ENCODE measurements at places on chromosomes 12 and 14. TPM values are rescaled to one million over a fixed set of nuclear protein-coding genes. Genes with fewer than 3 reads are reported as not detected.

The FBRSL1 gene
- 35.4 TPM for polyA plus RNA-seq

The KRT75 gene
- polyA plus RNA-seq = not detected

The KLRD1 gene
- 0.25 TPM for polyA plus RNA-seq

The ADAMTS20 gene
- polyA plus RNA-seq = not detected

The AQP2 gene
- not detected for polyA plus RNA-seq

The GPR162 gene
- polyA plus RNA-seq = 4.4 TPM

DNA sequence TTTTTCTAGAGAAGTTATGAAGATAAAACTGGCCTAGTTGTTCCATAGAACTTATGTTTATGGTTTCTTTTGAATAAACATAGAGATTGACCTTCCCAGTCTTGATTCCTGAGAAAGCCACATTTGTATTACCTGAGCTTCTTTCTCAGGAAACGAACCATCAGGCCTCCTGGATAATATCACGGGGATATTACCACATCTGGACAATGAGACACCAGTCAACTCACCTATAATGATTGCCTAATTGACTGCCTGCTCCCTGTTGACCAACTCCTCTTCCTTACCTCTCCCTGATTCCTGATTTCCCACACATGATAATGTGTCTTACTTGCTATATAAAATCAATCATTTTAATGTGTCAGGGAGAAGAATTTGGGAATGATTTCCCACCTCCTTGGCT lies 822.7 kb downstream of the LRFN5 start:
- no peak for DNase-seq

DNA sequence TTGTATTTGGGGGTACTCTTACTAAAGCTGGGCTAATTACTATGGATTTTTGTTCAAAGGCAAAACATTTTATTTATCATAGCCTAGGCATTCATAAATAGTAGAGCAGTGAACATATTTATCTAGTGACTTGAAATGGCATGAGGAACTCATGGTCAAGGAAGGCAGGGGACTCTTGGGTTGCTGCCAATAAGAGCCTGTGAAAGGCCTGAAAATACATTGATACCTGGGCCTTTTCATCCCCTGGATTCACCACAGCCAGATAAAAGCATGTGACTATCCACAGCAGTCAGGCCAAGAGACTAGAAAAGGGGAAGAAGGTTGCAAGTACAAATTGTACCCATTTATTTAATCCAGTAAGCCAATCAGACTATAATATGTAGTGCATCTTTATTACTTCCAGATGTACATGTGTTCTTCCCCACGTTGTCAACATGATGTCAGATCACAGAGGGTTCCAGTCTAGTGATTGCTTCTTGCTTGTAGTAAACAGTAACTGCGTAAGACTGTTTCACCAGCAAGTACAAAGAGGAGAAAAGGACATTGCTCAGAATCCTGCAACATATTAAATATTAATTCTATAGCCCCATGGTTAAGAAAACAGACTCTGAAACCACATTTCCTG lies 409.7 kb downstream of the NOVA1 start:
- DNase-seq = no peak

DNA sequence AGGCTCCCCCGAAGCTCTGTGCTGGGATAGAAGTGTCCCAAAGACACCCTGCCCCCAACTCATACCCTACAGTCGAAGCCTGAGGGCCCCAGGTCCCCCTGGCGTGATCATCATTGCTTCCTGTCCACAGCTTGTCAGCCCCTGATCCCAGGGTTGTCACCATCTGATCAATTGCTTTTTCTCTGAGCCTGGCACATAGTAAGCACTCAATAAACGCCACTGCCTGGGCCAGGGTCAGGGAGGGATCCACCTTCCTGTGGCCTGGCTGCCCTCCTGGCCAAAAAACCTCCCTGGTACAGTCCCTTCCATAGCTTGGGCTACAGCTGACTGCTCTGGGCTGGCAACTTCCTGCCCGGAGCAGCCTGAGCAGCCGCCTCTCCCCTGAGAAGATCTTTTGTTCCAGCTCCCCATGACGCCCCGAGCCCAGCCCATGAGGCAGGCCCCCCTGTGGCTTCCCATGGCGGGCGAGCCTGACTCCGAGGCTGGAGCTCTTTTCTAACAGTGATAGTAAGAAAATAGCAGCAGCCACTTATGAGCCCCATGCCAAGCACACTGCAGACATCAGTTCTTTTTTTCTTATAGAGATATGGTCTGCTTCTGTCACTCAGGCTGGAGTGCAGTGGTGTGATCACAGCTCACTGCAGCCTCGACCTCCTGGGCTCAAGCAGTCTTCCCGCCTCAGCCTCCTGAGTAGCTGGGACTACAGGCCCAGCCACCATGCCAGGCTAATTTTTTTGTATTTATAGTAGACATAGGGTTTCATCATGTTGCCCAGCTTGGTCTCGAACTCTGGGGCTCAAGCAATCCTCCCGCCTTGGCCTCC lies 6.5 kb downstream of the SH2B3 start:
- peak; percentile 73 for DNase-seq

DNA sequence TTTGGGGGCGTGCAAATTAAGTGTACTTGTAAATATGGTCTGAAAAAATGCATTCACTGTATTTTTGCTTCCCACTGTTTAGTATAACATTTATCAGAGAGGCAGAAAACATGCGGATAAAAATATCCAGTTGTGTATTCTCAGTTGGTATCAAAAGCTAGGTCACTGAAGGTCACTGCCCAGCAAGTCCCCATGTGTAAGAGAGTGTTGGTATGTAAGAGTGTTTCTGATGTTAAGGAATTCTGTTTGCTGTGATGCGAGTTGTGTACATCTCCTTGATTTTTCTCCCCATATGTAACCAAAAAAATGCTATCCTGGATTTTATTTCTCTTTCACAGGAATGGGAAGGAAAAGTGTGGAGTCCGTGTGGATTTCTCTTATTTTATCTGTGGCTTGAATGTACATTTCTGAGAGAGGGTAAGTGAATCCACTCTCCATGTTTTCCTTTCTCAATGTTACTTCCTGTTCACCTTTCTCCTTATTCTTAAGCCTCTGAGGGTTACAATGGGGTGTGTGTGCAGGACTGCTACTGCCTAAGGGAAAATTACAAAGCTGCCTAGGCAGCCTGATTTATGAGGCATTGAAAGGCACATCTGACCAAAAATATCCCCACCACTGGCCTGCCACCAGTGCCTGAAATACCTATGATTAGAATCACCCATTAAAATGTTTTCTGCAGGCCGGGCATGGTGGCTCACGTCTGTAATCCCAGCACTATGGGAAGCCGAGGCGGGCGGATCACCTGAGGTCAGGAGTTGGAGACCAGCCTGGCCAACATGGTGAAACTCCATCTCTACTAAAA lies 97.9 kb upstream of the USP44 start:
- no peak for DNase-seq

DNA sequence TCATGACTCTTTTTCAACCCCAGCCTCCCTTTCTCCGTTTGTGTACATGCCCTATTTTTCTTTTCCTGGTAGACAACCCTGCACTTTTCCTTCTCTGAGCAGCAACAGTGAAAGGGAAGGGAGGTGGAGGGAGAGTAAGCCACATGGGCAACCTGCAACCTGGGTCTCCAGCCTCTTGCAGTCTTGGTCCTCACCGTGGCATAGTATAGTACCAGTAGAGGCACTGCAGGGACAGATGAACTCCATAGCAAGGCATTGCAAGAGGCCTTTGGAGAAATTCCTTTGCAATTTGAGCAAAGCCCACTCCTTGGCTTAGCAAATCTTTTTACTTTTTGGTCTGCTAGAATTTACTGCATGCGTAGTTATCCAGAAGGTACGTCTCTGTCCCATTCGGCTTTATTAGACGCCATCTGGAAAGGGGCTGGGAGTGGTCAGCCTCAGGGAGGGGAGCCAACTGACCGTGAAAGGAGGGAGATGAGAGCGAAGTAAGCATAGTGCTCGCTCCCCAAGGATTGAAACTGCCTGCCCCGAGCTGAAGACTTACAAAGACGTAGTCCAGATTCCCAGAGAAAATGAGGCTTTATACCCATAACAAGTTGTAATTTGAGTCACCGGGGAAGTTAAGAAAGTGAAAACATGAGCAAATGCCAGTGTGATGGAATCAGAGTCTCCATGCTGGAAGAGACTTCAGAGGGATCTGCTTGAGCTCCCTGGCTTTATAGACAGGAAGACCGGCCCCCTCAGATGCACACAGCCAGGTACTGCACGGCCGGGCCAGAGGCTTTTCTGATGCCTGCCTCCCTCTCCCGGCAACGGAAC lies 332.0 kb downstream of the CACNA1C start:
- peak; percentile 54 for DNase-seq

- no peak for DNase-seq
Measured at GRCh38 chr14:33271891-33272290, 333.2 kb downstream of the NPAS3 start.

DNA sequence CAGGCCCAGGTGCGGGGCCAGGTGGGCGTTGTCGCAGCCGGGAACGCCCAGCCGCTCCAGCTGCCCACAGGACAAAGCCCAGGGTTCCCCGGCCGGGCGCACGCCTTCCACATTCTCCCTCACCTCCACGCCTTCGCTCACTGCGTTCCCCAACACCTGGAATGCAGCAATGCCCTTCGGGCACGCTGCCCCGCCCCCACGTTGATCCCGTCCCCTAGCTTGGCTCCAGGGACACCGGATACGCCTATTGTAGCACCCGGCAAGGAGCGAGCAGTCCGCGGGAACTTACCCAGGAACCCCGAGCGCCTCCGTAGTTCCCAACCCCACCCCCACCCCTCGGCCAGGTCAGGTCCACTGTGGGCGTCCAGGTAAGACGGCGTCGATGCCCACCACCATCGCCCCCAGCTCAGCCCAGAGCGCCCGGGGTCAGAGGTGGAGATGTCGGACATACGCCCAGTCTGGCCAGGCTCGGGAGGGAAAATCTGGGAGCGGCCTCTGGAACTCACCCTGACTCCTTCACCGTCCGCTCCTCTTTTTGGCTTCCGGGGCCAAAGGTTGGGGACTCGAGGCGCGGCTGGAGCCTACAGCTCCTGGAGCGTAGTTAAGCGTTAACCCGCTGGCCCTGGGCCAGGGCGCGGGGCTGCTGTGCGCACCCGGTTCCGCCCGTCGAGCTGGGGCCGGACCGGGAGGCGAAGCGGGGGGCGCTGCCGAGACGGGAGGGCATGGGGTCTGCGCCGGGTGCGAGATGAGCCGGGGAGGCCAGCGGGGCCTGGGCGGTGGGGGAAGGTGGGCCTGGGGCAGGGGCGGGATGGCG lies 594 bp upstream of the CEP170B start:
- peak; percentile 20 for DNase-seq

GRCh38 chr14:100683578-100683977 lies 43.1 kb upstream of the DLK1 start:
- no peak for DNase-seq

- DNase-seq = no peak
Measured at GRCh38 chr12:94282675-94283074, 134.3 kb downstream of the PLXNC1 start.

GRCh38 chr12:84315926-84316325 lies 596.7 kb downstream of the SLC6A15 start:
- DNase-seq = no peak

DNA sequence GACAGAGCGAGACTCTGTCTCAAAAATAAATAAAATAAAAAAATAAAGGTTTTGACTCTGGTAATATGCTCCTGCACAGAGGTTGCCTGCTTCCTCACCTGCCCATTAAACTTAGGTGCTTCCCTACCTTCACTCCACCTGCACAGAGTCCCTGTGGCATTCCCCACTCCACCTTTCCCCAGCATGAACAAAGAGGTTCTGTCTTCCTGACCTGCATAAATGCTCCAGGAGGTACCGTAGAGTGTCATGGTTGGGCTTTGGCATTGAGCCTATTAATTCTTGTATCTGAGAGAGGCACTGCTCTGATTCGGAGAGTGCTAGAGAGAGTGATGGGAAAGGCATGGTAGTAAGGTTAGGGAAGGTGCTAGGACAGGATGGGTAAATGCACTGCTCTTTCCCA lies 6.3 kb downstream of the ARHGAP9 start:
- DNase-seq = no peak

GRCh38 chr14:24198814-24199524 lies 3.7 kb upstream of the TM9SF1 start:
- no peak for DNase-seq

DNA sequence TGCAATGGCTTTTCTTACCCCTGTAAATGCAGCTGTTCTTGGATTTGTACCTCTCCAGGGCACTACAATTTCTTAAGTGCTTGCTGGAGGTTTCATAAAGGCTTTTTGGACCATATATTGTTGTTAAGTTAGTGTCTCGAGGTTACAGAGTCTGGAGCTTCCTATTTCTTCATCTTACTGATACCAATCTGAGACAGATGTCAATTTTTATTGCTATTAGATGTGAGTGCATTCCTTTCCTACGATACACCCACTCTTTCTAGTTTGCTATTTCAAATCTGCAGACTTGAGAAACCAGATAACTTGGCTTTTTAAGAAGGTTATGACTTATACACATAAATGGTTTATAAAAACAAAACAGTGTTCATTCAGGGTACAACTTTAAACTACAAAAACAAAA lies 2.1 kb downstream of the NOXRED1 start:
- DNase-seq = no peak

GRCh38 chr14:90087433-90087832 lies 25.6 kb downstream of the KCNK13 start:
- DNase-seq = peak; percentile 22

- DNase-seq = peak; percentile 49
Measured at GRCh38 chr14:53963320-53964227, 6.9 kb upstream of the BMP4 start.

DNA sequence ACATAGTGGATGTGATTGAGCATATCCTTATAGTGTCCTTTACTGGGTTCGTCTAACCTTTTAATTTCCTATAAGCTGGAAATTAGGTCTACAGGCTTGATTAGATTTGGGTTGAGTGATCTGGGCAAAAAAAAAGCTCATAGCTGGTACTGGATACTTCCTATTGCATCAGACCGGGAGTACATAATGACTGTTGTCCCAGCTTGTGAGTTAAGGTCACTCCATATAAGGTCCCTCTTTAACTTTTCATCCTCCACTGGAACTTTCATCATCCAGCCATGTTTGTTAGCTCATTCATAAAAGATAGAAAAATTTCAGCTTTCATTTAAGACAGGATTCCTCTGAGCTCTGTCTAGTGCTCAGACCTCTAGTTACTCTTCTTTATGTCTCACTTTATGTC lies 80.8 kb downstream of the C14orf132 start:
- DNase-seq = no peak

DNA sequence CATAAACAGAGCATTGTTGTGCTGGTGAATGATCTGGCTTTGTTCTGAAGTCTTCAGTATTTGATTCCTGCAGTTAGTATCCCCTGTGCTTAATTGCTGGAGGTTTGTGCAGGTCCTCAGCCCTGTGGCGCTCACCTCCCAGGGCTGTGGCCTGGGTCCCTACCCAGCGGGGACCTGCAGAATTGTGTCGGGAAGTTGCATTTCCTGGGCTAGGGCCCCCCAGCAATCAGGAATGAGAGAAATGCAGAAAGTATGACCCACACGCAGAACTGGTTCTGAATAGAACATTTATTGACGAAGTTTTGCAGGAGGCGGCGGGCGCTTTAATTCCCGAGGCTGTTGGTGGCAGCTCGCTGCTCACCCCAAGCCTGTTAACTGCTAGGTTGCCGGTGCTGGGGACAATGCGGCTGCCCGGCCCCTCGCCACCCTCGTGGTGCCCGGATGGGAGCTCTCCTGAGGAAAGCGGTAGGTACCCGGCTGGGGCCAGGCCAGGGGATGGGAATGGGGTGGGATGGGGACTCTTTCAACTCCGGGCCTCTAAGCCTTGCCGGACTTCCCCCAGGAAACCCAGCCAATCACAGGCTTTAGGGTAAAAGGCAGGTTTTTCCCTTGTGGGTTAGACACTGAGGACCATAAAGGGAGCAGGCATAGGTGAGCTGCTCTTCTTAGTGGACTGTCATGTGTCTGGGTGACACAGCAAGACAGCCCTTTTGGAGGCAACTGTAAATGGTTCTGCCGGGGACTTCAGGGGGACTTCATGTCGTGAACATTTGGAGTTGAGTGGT lies 11.6 kb downstream of the PLEKHG3 start:
- DNase-seq = no peak

- no peak for DNase-seq
Measured at GRCh38 chr12:14238221-14238792, 127.2 kb upstream of the ATF7IP start.
